ENCODE measurements at places on chromosomes 6 and 20. TPM values are rescaled to one million over a fixed set of nuclear protein-coding genes. Genes with fewer than 3 reads are reported as not detected.

MCHR2 gene
- not detected for total RNA-seq

COL20A1 gene
- total RNA-seq = not detected

TIAM2 gene
- 5.9 TPM for total RNA-seq

FAXC gene
- total RNA-seq = 4.3 TPM

SYCP2L gene
- 1.0 TPM for total RNA-seq

SAMD5 gene
- total RNA-seq = 8.7 TPM

GDAP1L1 gene
- not detected for total RNA-seq

- H3K4me1 ChIP-seq = no peaks in the 10 kb centered on the region
- no peaks in the 10 kb centered on the region for H3K36me3 ChIP-seq
- H3K4me3 ChIP-seq = no peak overlapping the region
- no peaks in the 10 kb centered on the region for H3K27me3 ChIP-seq
Measured at GRCh38 chr20:54272901-54273488, 65.1 kb downstream of the PFDN4 start.

GRCh38 chr6:41058783-41059181, 5.8 kb downstream of the APOBEC2 start:
- no peak overlapping the region for H3K27ac ChIP-seq
- no peak overlapping the region for H3K4me3 ChIP-seq
- H3K4me1 ChIP-seq = peaks cover 12% of the 10 kb centered on the region
- peaks cover 8% of the 10 kb centered on the region for H3K36me3 ChIP-seq

GRCh38 chr6:105884011-105884410, 202.1 kb upstream of the PRDM1 start:
- H3K4me3 ChIP-seq = no peak overlapping the region
- H3K4me1 ChIP-seq = no peaks in the 10 kb centered on the region
- H3K27me3 ChIP-seq = no peaks in the 10 kb centered on the region
- no peaks in the 10 kb centered on the region for H3K36me3 ChIP-seq
- H3K27ac ChIP-seq = no peak overlapping the region
- DNase-seq = no peak

- H3K27ac ChIP-seq = no peak overlapping the region
- DNase-seq = no peak
Measured at GRCh38 chr20:39871013-39871412, 818.0 kb downstream of the MAFB start.

DNA sequence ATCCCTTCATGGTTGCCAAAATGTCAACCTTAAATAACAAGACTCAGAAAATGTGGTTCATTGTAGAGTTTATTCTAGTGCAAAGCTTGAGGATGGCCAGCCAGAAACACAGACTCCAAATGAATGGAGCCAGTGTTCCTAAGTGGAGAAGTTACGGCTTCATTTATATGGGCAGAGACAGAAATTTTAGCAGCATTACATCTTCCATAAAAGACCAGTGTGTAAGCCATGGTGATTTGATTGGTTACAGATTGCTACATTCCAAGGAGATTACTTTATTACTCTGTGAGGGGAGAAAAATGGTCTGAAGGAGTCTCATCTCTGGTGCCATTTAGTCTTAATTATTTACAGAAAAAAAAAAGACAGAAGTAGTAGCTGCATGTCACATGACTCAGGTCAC, 97.8 kb downstream of the OTOR start:
- no peak for DNase-seq
- no peak overlapping the region for H3K27ac ChIP-seq
- H3K27me3 ChIP-seq = no peaks in the 10 kb centered on the region
- H3K36me3 ChIP-seq = no peaks in the 10 kb centered on the region
- no peaks in the 10 kb centered on the region for H3K4me1 ChIP-seq

DNA sequence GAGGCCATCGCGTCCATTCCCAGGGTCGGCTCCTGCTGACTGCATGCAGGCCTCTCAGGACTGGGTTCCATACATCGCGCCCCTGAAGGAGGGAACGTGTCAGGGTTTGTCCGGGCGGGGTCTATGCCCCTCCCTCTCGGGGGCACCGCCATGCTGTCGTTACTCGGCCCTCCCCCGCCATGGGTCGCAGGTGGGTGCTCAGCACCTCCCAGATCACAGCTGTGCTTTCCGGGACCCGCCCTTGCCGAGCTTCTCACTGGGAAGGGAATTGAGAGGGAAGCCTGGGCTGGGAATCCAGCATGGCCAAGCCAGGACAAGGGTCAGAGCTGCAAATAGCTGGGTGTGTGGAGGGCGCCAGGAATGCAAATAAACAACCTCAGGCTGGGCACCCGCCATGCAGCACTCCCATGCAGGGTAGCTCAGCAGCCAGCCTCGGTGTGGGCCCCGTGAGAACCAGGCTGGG, at the start of gene FRMD1:
TSS of gene FRMD1 (minus strand) at position 270 of the 463 bp plus-strand sequence. CDS start at position 152, 118 bp downstream.
- H3K36me3 ChIP-seq = no peaks in the 10 kb centered on the region
- H3K4me3 ChIP-seq = no peak within 1 kb of the TSS
- H3K27me3 ChIP-seq = no peaks in the 10 kb centered on the region
- no peaks in the 10 kb centered on the region for H3K4me1 ChIP-seq
- no peak for DNase-seq
- H3K27ac ChIP-seq = no peak within 1 kb of the TSS

- no peaks in the 10 kb centered on the region for H3K36me3 ChIP-seq
- DNase-seq = no peak
- H3K4me1 ChIP-seq = peaks cover 15% of the 10 kb centered on the region
- H3K27me3 ChIP-seq = peaks cover 64% of the 10 kb centered on the region
- no peak overlapping the region for H3K4me3 ChIP-seq
- no peak overlapping the region for H3K27ac ChIP-seq
Measured at GRCh38 chr6:10882657-10883171, 873 bp upstream of the GCM2 start.

DNA sequence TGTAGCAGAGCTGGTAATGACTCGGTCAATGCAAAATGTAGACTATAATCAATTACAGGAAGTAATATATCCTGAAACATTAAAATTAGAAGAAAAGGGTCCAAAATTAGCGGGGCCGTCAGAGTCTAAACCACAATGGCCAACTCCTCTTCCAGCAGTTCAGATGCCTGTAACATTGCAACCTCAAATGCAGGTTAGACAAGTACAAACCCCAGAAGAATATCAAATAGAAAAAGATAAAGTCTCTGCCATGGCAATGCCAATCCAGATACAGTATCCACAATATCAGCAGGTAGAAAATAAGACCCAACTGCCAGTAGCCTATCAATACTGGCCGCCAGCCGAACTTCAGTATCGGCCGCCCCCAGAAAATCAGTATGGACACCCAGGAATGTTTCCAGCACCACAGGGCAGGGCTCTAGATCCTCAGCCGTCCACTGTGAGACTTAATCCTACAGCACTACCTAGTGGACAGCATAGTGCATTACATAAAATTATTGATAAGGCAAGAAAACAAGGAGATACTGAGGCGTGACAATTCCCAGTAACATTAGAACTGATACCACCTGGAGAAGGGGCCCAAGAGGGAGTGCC, 158.4 kb downstream of the GPX5 start:
- H3K4me1 ChIP-seq = no peaks in the 10 kb centered on the region
- no peak overlapping the region for H3K4me3 ChIP-seq
- DNase-seq = no peak
- no peak overlapping the region for H3K27ac ChIP-seq
- no peaks in the 10 kb centered on the region for H3K36me3 ChIP-seq

GRCh38 chr20:42366626-42367025, 748.4 kb upstream of the CHD6 start:
- no peak overlapping the region for H3K4me3 ChIP-seq
- no peak for DNase-seq
- no peaks in the 10 kb centered on the region for H3K4me1 ChIP-seq
- H3K27me3 ChIP-seq = no peaks in the 10 kb centered on the region

DNA sequence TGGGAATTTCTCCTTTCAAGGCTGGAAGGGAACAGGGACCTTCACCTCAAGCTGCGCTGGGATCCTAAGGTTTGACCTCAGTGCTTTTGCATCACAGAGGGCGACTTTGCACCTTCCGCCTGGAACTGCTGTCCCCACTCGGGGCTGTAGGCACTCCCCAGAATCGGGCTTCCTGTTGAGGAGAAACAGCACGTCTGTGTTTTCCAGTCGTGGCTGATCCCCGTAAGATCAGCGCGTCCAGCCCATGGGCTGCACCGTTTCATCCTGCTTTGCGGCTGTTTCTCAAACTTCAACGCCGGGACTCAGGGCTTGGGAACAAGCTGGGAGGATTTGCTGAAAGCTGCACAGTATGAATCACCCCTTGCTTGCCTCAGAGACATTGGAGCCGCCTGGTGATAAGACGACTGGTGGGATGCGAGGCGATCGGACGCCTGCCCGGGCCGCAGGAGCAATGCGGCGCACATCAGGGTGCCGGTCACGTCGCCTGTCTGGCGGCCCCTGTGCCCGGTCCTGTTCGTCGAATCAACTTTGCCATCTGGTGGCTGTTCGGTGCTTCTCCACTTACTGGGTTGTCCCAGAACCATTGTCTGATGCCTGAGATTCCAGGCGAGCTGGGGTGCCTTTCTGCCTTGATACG, 53.6 kb upstream of the FRMD1 start:
- H3K4me3 ChIP-seq = peak overlapping the region; percentile 43
- H3K4me1 ChIP-seq = peaks cover 4% of the 10 kb centered on the region

GRCh38 chr20:48447456-48447855, 380.3 kb downstream of the PREX1 start:
- DNase-seq = no peak
- no peaks in the 10 kb centered on the region for H3K4me1 ChIP-seq
- H3K27ac ChIP-seq = no peak overlapping the region
- H3K4me3 ChIP-seq = no peak overlapping the region

DNA sequence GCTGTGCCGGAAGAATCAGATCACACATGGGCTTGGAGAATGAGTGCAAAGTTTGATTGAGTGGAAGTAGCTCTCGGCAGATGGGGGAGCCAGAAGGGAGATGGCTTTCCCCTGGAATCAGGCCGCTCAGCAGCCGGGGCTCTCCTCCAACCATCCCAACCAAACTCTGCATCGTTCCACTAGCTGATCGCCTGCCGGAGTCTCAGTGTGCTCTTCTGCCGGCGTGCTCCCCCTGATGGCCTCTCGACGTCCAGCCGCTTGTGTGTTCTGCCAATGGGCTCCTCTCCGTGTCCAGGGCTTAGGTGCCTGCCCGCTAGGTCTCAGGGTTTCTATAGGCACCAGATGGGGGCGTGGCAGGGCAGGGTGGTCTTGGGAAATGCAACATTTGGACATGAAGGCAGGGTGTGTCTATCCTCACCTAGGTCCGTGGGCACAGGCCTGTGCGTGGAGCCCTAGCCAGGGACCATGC, 4.9 kb upstream of the BIRC7 start:
- no peak for DNase-seq
- H3K4me1 ChIP-seq = no peaks in the 10 kb centered on the region
- peaks cover 52% of the 10 kb centered on the region for H3K27me3 ChIP-seq
- H3K36me3 ChIP-seq = no peaks in the 10 kb centered on the region

DNA sequence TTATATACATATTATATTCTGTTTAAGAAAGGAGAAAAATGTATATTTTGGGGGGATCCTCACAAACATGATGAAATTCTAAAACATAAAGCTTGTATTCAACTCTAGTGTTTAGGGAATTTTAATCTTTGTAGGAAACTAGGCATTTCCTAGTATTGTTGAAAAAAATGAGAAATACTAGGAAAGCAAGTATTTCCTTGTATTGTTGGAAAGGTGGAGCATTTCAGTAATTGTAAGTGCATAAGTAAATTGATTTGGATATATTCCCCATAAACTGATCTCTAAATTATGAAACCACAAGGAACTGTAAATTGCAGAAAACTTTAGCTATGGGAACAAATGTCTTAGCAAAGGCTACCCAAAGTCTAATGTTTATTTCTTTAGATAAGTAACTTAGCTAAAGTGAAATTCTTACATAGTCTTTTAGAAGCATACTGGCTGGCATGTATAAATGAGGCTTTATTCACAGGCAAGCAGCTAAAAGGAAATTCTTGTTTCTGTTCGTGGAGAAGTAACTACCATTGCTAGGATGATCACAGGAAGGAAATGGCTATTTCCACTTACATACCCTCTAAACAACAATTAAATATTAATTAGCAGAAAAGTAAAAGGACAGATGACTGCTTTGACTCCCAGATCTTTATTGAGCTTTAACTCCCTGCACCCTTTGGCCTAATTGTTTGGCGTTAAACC, 19.9 kb upstream of the NRN1 start:
- H3K4me3 ChIP-seq = no peak overlapping the region
- H3K4me1 ChIP-seq = no peaks in the 10 kb centered on the region
- DNase-seq = no peak
- H3K27me3 ChIP-seq = peaks cover 4% of the 10 kb centered on the region
- H3K27ac ChIP-seq = no peak overlapping the region

GRCh38 chr20:33005132-33005566, 916 bp upstream of the SUN5 start:
- no peaks in the 10 kb centered on the region for H3K36me3 ChIP-seq
- H3K27me3 ChIP-seq = no peaks in the 10 kb centered on the region
- DNase-seq = no peak
- no peak overlapping the region for H3K4me3 ChIP-seq
- H3K4me1 ChIP-seq = no peaks in the 10 kb centered on the region
- no peak overlapping the region for H3K27ac ChIP-seq

All from lower lobe of right lung (tissue), 2 donors.